Caco-2 (cell line): ENCODE measurements at places on chromosomes 6 and 20. TPM values are rescaled to one million over a fixed set of nuclear protein-coding genes. Genes with fewer than 3 reads are reported as not detected.

ARMH2 gene
- not detected in 2 replicates for total RNA-seq

PRELID3B gene
- total RNA-seq = 170 and 171 TPM in 2 replicates

RNF182 gene
- total RNA-seq = 0.39 and 1.1 TPM in 2 replicates

GRCh38 chr6:36216559-36216958 lies 20.0 kb downstream of the BRPF3 start:
- H3K27ac ChIP-seq = no peak overlapping the region
- no peaks in the 10 kb centered on the region for H3K27me3 ChIP-seq
- H3K4me3 ChIP-seq = no peak overlapping the region
- 0 out of 2 replicates have a peak, but pooled peaks cover 4% of the 10 kb centered on the region for H3K4me1 ChIP-seq
- no peak for DNase-seq

- no peak overlapping the region for H3K27ac ChIP-seq
- no peaks in the 10 kb centered on the region for H3K27me3 ChIP-seq
- H3K4me3 ChIP-seq = no peak overlapping the region
- H3K36me3 ChIP-seq = no peaks in the 10 kb centered on the region
- DNase-seq = no peak
Measured at GRCh38 chr6:5367510-5367909, 106.2 kb downstream of the FARS2 start.

- no peak overlapping the region for H3K4me3 ChIP-seq
- no peak for DNase-seq
- peaks cover 4% of the 10 kb centered on the region for H3K36me3 ChIP-seq
- H3K27ac ChIP-seq = peak overlapping the region; percentile 42
- H3K27me3 ChIP-seq = no peaks in the 10 kb centered on the region
Measured at GRCh38 chr20:3924304-3925112, 35.3 kb downstream of the PANK2 start.

- no peaks in the 10 kb centered on the region for H3K4me1 ChIP-seq
- peaks cover 8% of the 10 kb centered on the region for H3K27me3 ChIP-seq
- H3K4me3 ChIP-seq = no peak overlapping the region
- DNase-seq = no peak
- H3K27ac ChIP-seq = no peak overlapping the region
Measured at GRCh38 chr20:58778760-58779159, 71.9 kb downstream of the GNAS-AS1 start.

- no peaks in the 10 kb centered on the region for H3K27me3 ChIP-seq
- peak within 1 kb of the TSS; percentile 61 for H3K4me3 ChIP-seq
- H3K36me3 ChIP-seq = peaks cover 10% of the 10 kb centered on the region
- peak within 1 kb of the TSS; percentile 96 for H3K27ac ChIP-seq
- DNase-seq = peak; percentile 98
Measured at GRCh38 chr20:31951530-31952453, at the start of gene PDRG1. TSS of gene PDRG1 (minus strand) at chr20:31952046. CDS start at chr20:31951961, 85 bp downstream.
